ENCODE measurements at places on chromosomes 6 and 20.

- DNase-seq: no peak
These were observed 20.5 kb downstream of the TSHZ2 start for GRCh38 chr20:52992632-52993031.

GRCh38 chr20:62995898-62996595 is 10.7 kb downstream of the BHLHE23 start:
- no peak for DNase-seq

DNA sequence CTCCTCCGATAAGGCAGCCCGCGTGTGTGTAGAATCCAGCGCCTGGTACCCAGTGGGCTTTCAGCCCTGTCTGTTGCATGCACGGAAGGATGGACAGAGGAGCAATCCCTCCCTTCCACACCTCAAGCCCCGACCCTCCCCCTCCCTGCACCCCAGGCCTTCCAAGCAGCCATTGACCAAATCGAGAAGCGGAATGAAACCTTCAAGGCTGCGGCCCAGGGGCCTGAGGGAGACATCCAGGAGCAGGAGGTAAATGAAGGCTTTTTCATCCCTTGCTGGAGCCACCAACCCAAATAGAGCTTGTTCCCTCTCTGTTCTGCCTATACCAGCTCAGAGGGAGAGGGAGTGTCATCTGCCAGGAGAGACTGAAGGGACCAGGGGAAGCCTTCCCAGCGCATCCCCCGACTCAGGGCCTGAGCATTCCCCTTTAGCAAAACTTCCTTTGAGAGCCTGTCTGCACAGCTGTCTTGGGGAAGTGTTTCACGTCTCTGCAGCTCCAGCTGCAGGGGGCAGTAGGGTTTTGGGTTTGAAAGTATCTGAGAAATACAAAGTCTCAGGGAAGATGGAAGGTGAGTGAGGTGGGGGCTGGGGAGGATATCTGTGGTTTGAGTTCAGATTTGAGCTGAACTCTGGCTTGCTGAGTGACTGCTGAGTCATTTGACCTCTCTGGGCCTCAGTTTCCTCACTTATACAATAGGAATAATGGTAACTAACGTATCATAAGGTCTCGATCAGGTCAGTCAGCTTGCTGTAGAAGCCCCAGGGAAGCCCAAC is 16.1 kb downstream of the FGD2 start:
- no peak for DNase-seq

DNA sequence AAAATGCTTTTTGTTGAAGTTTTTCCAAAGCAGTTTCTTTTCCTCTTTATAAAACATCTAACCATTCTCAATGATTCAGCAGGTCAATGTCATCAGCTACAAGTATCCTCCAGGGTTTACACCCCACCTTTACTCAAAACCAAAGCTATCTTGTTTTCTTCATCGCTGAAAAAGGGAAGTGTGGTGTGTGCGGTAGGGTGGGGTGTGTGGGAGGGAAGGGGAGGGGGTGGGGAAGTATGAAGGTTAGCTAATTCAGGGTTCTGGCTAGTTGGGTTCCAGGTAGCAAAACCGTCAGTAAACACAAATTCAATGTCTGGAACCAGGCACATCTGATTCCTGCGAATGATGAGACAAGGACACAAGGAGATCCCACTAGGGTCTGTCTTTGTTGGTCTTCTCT is 189.6 kb downstream of the GJA10 start:
- DNase-seq: no peak

GRCh38 chr20:55513954-55514353 is 491.4 kb downstream of the CBLN4 start:
- no peak for DNase-seq

- no peak for DNase-seq
These were observed 194.4 kb downstream of the BTBD3 start for GRCh38 chr20:12112089-12112474.

GRCh38 chr6:134636186-134636799 is 313.6 kb downstream of the ALDH8A1 start:
- no peak for DNase-seq

DNA sequence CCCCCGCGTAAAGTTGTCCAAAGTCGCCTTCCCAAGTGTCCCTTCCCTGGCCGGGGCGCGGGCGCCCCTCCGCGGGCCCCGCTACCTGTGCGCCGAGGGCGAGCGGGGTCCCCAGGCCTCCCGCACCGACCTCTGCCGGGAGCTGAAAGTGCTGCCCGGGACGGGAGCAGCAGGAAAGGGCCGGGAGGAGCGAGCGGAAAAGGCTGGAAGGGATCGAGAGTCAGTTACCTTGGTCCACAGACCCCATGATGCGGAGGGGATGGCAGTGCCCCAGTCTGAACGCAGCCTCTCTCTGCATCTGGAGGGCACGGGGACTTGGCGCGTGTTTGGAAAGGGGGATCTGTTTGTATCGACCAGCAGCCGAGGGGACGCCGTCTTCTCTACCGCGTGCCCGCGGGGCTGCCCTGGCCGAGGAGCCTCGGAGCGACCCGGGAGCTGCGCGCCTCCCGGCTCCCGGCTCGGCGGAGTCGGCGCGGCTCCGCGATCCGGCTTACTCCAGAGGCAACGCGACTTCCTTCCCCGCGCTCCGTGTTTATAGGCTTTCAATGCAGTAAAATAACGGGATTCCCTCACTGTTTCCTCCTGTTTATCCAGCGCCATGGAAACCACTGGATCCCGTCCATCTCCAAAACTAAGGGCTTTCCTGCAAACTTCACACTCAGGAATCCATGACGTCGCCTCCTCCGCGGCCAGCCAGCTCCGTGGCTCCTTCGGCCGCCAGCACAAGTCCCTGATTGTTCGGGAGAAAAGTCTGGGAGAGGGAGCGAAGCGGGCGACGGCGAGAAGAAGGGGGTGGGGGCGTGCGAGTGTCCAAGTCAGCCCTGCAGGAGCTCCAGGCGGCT is 20.0 kb upstream of the NFATC2 start:
- DNase-seq: peak; percentile 67

DNA sequence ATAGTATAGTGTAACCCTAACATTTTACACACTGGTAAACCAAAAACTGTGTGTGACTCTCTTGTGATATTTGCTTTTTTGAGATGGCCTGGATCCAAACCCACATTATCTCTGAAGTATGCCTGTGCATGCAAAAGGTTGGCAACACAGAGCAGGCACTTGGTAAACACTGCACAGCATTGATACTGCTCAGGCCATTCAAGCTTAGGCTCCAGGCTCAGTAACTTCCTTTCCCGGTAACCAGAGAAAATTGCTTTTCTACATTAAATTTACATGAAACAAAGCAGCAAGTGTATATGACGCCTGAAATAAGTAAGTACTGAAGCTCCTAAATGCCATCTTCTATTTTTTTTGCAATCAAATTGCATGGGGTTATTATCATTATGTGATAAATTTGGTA is 205.7 kb downstream of the EPM2A start:
- DNase-seq: no peak

DNA sequence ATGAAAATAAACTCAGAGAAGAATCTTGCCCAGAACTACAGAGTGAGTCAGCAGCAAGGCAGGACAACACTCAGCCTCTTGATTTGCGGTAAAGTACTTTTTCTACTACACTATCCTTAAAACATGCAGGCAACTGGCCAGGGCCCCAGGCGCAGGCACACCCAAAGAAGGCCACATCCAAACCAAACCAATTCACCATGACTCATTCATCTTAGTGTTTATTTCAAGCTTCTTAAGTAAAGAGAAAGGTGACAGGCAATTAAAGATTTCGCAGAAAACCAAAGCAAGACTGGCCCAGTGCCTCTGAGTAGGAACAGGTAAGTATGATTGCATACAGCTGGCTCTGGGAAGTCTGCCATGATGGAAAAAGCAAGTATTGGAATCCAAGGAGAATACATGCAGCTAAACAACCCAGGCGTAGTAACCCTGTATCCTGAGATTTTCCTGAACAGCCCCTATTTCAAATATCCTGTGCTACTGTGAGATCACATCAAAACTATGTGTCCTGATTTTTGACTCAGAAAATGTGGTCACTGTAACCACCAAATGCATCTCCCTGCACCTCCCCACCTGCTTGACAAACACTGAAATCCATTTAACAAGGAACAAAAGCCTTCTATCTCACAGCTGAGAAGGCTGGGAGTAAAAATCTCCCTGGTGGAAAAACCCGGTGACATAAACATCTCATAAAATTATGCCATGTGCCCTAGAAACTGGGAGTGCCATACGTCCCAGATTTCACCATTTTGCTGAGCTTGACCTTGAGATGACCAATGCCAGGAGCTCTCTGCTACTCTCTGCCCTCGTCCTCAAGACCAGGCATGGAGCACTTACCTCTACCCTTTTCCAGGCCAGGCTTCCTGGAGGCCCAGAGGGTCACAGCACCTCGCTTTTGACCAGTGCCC is 12.4 kb downstream of the WFDC3 start:
- DNase-seq: peak; percentile 97

- DNase-seq: no peak
These were observed 329.6 kb downstream of the GRIK2 start for GRCh38 chr6:101722991-101723579.

- DNase-seq: no peak
These were observed 519.1 kb upstream of the AGPAT4 start for GRCh38 chr6:161792851-161793493.

DNA sequence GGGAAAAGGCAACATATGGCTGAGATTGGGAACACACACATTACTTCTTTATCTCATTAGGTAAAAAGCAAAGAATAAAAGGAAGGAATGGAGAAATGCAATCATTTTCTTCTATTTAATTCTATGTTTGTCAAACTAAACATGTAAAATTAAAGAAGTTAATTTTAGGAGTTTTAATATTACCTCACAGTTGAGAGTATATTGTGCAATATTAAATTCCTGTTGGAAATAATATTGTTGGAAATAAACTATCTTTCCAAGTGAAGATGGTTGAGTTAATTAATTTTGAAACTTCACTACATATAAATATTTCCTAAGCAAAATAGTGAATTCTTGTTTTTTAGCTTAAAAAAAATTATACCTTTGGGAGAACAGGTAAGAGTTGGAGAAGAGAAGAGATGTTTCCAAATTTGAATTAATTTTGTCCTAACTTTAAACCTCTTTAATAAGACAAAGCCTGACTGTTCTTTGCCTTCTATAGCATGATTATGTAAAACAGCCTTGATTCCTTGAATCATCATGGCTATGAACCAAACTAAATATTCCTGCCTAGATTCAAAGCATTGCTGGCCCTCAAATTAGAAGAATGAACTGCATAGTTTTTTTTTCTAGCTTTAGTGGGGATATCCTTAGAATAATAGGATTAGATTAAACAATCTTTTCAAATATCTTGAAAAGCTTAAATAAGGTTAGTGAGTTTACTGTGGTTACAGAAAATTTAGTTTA is 1349.1 kb upstream of the ADGRB3 start:
- DNase-seq: no peak

- no peak for DNase-seq
These were observed 85.1 kb downstream of the AGPAT4 start for GRCh38 chr6:161188547-161189465.

- no peak for DNase-seq
These were observed 381 bp upstream of the BICRAL start for GRCh38 chr6:42781546-42781795.

DNA sequence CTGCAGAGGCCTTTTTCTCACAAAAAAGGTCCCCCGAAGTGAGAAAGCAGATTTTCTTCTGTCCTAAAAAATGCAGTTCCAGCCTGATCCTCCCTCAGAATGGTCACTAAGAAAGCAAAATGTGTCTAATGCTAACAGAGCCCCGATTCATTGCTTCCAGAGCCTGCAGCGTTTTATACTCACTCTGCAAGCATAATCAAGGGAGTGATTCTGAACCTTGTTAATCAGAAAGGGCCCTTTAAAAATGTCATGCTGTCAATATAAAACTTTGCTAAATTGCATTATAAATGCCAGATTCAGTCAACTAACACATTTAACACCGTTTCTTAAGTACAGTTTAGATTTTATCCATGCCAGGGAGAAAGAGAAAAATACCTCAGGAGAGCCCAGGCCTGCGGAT is 202.8 kb downstream of the CD83 start:
- no peak for DNase-seq

GRCh38 chr6:99011151-99011550 is 63.4 kb upstream of the FBXL4 start:
- no peak for DNase-seq

GRCh38 chr6:33192105-33192646 is at the start of gene COL11A2:
TSS of gene COL11A2 (minus strand) at chr6:33192467. CDS start at chr6:33192240, 227 bp downstream.
- no peak for DNase-seq

DNA sequence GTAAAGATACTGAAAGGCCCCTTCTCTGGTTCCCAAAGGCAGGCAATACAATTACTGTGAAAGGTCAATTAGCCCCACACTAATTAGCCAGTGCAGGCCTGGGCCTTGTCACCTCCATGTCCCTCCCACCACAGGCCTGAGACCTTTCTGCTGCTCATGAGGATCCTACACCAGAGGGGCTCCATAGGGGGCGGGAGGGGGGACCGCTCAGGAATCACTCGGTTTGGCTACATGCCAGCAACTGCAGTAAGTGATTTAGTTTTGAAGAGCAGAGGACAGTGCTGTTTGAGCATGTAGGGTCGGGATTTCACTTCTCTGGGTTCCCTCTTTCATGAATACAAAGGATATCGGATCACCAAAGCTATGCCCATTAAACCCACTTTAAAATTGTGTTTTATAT is 455.6 kb downstream of the PRKN start:
- DNase-seq: no peak

DNA sequence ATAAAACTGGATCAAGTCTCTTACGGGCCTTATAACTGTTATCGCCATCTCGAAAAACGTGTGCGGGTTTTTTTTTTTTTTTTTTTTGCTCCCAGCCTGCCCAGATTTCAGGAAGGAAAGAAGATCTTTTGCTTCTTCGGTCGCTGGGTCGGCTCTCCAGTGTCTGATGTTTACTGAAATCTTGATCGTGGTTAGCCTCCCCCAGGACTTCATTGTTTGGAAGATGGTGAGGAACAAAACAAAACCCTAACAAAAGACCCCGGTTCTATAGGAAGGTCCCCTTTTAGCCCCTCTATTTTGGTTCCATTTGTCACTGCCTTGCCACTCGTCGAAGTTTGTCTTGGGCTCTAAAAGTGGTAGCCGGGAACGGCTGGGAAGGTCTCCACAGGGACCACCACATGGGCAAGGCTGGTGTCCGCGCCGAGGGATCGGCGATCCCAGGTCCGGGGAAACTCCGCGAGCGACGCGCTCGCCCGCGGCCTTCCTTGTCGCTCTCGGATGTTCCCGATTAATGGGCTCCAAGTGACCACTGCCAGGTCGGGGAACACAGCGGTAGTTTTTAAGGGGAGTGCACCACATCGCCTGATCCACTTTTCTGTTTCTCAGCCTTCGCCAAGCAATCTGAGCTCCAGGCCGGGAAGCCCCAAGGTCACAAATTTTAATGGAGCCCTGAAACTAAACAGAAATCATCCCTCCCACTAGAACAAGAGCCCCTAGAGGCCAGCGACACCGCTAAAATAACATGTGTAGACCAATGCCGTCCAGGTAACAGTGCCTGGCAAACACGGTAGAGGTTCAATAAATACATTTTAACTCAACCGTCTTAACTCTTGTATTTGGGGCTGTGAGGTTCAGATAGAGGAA is 27.0 kb downstream of the TRIM27 start:
- peak; percentile 65 for DNase-seq

- DNase-seq: no peak
These were observed 97.1 kb upstream of the MRPS10 start for GRCh38 chr6:42314571-42315258.

DNA sequence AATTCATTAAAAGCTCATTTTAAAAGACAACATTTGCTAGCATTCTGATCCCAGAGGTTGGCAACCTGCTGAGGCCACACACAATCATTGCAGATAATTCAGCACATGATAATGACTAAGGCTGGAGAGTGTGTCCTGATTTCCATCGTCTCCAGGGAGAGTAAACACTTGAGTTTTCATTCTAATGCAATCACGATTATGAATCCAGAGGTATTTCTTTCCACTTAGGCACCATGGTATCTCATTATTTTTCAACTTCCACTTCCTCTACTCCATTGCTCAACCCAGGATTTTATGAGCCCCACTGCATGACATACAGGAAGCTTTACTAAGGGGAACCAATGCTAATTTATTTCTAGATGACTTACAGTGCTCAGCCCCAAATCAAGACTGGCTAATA is 273.8 kb upstream of the AGPAT4 start:
- no peak for DNase-seq

All from kidney glomerular epithelial cell (primary cell).